NCI-H82 (cell line): ENCODE measurements at places on chromosomes 1 and 21.

GRCh38 chr1:153696741-153697140 lies 18.3 kb downstream of the NPR1 start:
- no peak for DNase-seq

DNA sequence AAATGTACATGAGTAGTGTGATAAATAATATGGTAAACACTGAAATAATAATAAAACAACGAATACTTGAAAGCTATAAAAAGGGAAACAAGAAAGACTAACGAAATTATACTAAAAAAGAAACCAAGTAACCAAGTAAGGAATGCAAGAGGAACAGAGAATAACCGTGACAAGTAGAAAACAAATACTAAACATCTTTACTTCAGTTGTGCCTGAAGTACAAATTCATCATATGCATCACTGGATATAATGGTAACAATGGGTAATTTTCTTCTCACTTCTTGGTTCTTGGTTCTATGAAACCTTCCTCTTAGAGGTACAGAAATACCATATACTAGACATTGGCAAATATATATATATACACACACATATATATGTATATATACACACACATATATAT lies 1093.6 kb upstream of the B3GALT2 start:
- no peak for DNase-seq

- no peak for DNase-seq
These were observed 10.2 kb downstream of the PHGDH start for GRCh38 chr1:119721896-119722295.

- no peak for DNase-seq
These were observed 69.7 kb upstream of the PDE9A start for GRCh38 chr21:42583477-42584295.

DNA sequence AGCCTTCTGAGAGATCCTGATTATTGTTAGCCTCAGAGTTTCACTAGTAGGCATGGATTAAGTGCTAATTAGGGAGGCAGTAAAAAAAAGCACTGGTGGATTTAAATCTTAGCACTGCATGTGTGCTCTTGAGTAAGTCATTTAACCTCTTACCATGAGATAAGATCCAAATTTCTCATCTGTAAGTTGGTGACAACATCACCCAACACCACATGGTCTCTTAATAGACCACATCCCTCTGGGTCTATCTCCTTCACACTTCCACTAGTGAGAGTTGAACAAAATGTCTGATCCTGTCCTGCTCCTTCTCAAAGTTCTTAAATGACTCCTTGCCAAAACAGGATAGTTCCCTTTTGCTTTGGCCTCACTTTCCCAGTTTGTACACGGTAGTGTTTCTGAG lies 29.5 kb upstream of the DMRTA2 start:
- peak; percentile 73 for DNase-seq

- DNase-seq = no peak
These were observed 306.3 kb upstream of the DUSP10 start for GRCh38 chr1:222048094-222048595.

DNA sequence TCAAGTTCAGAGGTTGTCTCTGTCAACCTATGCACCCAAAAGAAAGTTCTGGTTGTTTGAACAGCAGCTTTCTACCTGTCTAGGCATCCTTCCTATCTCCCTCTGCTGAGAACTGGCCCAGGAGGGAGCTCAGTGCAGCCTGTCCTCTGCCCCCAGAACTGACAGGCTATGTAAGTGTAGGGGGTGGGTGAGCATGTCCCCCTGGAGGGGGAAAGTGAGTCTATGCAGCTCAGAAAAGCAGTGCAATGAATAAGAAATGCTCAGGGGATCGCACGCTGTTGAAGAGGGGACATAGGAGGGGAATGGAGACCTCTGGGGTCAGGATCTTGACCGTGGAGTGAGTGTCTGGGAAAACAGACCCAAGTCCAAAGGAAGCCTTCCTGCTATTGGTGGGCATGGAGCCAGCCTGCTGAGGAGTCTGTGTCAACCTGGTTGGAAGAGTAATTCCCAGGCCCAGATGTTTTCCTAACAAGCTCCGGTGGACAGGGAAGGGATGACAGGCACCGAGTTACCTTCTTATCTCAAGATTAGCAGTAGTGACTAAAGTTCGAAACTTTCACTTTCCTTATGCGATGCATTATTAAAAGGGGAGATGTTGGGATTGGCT lies 26.1 kb upstream of the FHAD1 start:
- peak; percentile 24 for DNase-seq

GRCh38 chr1:114695430-114696058 lies at the start of gene AMPD1:
AMPD1 (minus strand) TSS chr1:114695546; CDS start chr1:114695471, 75 bp downstream.
- DNase-seq = no peak

GRCh38 chr1:29856340-29857114 lies 620.2 kb downstream of the PTPRU start:
- DNase-seq = no peak

GRCh38 chr1:235113183-235113917 lies 15.3 kb downstream of the TOMM20 start:
- DNase-seq = no peak

- no peak for DNase-seq
These were observed 39.9 kb downstream of the TTC39A start for GRCh38 chr1:51290489-51290847.
